ENCODE measurements at places on chromosomes 11 and 22.

DNA sequence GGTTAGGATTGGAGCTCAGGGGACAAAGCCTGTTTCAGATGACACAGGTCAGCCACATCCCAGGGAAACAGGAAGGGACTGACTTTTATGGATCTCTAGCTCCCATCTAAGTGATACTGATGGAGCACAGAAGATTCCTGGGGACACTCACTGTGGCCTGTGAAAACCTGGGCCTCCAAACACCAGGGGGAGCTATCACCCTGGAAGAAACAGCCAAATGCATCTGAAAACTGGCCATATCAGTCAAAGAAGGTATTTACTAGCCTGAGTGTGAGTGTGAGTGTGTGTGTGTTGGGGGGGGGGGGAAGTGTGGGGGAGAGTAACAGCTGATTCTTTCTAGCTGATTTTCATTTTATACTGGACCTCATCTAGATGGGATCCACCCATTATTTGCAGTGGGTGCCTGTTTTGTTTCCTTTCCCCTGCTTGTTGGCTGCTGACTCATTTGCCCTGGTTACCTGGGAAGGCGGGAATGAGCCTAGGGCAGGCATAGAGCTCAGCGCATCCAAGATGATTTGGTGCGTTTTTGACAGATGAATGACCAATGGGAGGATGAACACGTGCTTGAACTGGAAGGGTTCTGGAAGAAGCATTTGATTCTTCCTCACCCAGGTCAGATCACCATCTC lies 284.0 kb downstream of the KIRREL3 start:
- peak; percentile 57 for DNase-seq

DNA sequence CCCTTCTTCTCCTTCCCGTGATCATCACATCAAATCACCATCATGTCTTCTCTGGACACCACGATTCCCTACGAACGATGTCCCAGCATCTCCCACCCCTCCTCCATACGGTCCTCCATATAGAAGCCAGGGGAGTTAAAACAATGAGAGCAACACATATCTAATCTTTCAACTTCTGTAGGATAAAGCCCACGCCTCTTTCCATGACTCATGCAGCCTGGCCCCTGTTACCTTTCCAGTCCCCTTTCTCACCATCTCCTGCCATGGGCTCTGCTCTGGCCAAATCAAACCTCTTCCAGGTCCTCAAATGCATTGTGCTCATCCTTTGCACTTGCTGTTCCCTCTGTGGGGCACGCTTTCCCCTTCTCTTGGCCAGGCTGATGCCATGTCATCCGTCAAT lies 23.6 kb downstream of the RPS6KA4 start:
- DNase-seq: no peak

- DNase-seq: no peak
Measured at GRCh38 chr22:35905894-35906293, 122.7 kb downstream of the RBFOX2 start.

- peak; percentile 83 for DNase-seq
Measured at GRCh38 chr11:1772270-1773130, 8.8 kb upstream of the CTSD start.

DNA sequence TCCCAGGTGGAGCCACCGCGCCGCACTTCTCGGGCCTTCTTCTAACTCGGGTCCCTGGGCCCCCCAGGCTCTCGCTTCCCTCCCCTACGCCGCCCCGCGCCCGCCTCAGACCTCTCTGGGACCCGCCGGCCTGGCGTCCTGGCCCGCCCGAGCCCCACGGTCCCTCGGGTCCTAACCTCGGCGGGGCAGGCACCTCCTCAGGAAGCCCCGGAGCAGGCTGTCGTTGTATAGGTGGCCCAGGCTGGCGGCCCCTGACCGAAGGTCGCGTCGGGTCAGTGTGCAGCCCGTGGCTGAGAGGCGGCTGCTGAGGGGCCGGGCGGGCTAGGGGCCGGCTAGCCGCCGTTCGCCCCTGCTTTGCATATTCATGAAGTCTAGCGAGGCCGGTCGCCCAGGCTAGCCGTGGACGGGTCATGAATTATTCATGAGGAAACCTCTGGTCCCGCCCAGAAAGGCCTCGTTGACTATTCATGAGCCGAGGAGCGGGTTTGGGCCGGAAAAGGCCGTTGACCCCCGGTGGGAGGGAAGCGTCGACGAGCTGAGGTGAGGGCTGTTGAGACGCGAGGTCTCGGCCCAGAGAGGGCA lies at the start of gene HORMAD2:
HORMAD2 (plus strand) TSS at position 513 of the 582 bp plus-strand sequence. CDS start 13,489 bp downstream, outside the sequence.
- peak; percentile 85 for DNase-seq

Measured in DMS53 (cell line).